ENCODE measurements at places on chromosomes 1 and 21.

DNA sequence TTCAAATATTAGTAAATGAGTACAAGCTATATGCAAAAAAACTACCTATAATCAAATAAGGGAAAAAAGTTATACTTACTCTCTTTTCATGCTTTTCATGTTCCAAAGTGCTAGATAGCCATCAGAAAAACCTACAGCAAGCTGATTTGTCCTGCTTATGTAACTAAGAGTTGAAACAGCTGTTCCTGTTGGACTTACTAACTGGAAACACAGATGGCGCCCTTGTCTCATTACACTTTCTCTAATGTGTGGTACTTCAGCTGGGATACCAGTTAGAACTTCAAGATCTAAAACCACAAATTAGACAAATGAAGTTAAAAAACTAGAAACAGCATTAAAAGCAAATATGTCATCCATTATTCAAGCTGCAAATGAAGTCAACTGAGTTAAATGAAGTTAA is 24.3 kb downstream of the AHCTF1 start:
- DNase-seq: no peak

DNA sequence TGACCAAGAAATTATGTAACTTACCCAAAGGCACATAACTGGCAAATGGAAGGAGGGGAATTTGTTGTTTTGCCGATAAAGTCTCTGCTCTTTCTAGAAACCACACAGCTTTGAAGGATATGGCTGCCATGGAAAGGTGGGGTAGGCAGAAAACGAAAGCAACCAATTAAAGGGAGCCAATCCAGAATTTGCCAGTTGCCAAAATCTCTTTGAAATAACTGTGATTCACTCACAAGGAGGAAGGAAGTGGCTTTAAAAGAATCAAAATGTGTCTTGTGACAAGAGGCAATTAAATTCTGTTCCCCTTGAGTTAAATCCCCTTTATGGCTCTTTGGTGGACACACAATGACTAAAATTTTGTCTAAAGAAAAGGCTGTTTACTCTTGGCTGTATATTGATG is 61.2 kb upstream of the CCDC190 start:
- DNase-seq: no peak

DNA sequence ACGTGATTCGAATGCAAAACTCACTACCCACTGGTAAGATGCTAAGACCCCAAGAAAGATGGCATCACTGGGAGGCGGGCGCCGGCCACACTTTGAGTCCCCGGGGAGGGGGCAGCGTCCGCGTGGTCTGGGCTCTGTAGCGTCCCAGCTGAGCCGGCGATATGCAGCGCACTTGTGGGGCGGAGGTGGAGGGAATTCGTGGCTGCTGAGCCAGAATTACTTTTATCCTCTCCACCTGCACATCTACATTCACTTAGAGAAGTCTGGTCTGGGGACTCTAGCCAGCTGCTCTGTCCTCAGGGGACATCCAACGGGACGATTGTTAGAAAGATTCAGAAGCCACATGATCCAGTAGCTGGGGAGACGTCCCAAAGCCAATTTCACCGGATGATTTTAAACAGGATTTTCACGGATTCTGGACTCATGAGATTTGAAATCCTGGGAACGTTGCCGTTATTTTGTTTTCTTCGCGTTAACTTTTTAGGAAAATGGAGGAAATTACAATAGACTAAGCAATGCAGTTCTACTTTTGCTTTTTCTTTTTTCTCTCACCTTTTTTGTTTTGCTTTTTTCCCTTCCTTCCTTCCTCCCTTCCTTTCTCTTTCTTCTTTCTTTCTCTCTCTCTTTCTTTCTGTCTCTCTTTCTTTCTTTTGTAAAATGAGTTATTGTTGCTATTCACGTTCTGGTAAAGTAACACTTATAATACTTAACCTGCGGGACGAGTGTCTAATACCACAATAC is 1.3 kb downstream of the JAM2 start:
- DNase-seq: no peak

- DNase-seq: no peak
Measured at GRCh38 chr1:94385308-94385929, 32.8 kb upstream of the ABCD3 start.

DNA sequence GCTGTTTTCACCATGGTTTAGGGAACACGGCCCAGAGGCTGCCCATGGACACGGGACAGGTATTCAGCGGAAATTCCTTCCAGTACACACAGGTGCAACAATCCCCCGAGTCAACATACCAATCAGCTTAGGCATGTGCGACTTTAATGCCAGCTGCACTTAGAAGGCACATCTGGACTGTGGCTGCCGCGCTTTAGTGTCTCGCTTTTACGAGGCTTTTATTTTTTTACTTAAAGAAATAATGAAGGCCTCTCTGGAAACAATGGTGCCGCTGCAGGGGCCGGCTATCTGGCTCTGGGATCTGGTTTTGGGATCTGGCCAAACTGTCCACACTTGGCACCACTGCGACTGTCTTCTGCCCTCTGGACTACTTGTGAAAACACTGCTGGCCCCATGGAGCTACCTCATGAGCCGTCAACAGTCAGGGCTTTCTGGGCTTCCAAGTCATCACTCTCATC is 55.5 kb downstream of the SLC66A1 start:
- DNase-seq: no peak

- DNase-seq: peak; percentile 93
Measured at GRCh38 chr1:100718581-100718980, 961 bp upstream of the VCAM1 start.

DNA sequence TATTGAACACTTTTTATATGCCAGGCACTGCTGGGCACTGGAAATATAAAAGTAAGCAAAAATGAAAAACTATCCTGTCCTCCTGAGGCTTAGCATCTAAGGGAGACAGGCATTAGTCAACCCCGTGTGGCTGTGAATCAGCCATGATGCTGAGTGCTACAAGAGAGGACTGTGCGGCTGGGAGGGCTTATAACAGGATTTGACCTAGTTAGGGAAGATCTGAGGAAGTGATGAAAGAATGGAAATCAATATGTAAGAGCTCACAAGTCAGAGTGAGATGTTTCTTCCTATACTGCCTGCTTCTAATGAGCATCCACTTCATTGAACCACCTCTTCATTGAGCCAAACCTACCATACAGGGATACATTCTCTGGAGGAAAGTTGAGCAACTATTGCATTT is 15.1 kb downstream of the TRIM45 start:
- no peak for DNase-seq

GRCh38 chr1:54507033-54507870 is 40.8 kb upstream of the ACOT11 start:
- DNase-seq: no peak

- no peak for DNase-seq
Measured at GRCh38 chr1:225777058-225777582, 506 bp upstream of the SRP9 start.
